ENCODE measurements at places on chromosomes 13 and 19.

- no peak for DNase-seq
These were observed 437.7 kb downstream of the IRS2 start for GRCh38 chr13:109348519-109349258.

DNA sequence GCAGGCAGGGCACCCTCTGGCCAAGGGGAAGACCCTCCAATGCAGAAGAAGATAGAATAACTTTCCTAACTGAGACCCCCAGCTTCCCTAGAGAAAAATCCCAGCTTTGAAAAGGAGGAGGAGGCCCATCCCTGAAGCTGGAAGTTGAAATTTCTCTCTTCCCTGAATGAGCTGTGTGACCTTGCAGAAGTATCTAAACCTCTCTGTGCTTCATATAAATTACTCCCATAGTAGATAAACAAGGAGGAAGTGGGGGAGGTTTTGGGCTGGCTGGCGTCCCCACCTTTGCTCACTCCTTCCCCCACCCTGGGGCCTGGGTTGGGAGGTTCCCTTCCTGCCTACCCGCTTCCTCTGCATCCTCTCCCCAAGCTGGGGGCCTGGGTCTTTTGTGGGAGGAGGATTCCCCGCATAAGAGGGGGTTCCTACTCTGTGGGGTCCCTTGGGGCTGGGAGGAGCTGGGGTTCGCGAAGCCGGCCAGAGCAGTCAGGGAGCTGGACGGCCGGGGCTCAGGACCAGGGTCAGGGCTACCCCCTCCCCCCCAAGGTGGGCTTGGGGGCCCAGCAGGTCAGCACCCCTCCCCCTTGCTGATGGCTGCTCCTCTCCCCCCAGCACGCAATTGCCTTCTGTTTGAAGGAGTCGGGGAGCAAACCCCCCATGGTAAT is 11.7 kb downstream of the CAMSAP3 start:
- no peak for DNase-seq

GRCh38 chr19:30367006-30367405 is 5.2 kb upstream of the ZNF536 start:
- DNase-seq, result no peak

GRCh38 chr19:41232686-41233085 is 13.7 kb downstream of the AXL start:
- no peak for DNase-seq

DNA sequence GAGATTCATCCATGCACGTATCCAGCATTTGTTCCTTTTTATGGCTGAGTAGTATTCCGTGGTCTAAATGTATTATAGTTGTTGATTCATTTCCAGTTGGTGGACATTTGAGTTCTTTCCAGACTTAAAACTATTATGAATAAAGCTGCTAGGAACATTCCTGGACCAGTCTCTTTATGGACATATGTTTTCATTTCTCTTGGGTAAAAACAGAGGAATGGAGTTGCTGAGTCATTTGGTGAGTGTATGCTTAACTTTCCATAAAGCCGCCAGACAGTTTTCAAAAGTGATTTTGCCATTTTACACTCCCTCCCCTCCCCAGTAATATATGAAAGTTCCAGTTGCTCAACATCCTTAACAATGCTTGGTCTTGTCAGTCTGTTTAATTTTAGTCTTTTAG is 116.4 kb downstream of the TSHZ3 start:
- no peak for DNase-seq

DNA sequence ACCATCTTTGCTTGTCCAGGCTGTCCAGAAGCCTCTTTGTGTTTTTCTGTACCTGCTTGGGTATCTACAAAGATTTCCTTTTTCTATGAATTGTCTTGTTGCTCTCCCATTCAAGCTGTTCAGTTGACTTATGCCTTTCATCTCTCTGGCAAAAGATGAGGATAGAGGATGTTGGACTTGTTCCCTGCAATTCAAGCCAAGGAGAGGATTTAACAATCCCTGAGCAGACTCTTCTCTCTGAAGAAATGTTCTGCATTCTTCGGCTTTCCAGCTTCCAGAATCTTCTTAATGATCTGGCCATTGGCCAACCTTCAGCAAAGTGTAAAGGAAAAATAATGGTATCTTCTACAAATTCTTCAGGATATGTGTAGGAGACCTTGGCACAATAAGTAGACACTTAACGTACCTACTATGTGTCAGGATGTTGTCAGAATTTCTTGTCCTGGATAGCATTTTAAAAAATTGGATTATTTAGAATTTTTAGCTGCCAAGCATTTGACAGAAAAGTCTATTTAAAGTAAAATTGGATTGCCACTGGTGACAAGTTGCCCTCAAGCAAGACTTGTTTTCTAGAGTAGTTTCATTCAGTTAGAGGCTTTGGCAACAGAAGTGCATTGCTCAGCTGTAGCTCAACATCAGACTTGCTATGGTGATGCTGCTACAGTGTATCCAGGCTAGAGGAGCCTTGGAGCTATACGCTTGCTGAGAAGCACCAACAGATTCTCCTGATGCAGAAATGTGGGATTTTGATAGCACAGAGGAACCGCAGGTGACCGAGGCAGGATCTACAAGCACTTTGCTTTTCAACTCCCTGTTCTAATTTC is 455.7 kb downstream of the SUCLA2 start:
- no peak for DNase-seq

GRCh38 chr13:111865046-111865445 is 201.9 kb upstream of the SOX1 start:
- DNase-seq, result no peak

DNA sequence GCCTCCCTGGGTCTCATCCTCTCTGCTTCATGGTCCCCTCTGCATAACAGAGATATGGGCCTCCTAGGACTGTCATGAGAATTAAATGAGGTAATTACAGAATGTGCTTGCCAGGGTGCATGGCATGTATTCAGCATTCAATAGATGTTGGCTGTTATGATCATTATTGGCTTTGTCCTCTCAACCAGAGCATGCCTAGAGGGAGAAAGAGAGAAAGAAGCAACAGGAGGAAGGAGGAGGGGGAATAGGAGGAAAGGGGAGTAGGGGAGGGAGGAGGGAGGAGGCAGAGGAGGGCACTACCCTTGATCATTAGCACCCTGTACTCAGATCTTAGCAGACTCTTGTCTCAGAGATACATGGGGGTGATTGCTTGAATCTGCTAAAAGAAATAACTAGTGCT is 41.0 kb upstream of the SIAH3 start:
- no peak for DNase-seq
